Activated T-cell treated with anti-CD3 and anti-CD28 coated beads, Interleukin-2, amount 50 U/mL, for 4 hours (primary cell): ENCODE measurements at places on chromosomes 1 and 21. TPM values are rescaled to one million over a fixed set of nuclear protein-coding genes. Genes with fewer than 3 reads are reported as not detected.
A peak's percentile ranks its signal among the peaks of the same experiment; 100 is the strongest.

The CACNA1E gene
- total RNA-seq = not detected

DNA sequence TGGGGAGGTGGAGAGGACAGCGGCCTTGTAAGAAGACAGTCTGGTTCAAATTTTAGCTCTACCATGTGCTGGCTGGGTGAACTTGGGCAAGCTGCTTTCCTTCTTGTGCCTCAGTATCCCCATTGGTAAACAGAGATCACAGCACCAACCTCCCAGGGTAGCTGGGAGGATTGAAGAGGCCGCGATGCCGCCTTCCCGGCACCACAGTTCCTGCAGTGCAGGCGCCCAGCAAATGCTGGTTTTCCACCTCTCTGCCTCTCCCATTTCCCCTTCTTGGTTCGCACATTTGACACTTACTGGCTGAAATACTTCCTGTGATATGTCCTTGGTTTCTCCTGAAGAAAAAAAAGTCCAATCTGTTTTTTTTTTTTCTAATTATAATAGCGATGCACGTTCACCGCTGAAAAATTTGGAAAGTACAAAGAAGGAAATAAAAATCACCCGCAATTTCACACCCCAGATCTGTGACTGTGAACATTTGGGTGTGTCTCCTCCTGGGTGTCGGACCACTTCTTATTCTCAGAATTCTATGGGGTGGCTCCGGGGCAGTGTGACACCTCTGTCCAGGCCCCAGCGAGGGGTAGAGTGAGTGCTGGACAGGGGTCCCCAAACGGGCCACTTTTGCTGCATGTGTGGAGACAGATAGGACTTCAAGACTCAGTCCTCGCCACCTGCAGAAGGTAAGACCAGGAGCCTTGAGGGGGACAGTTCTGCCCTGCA, 73.1 kb downstream of the RUNX3 start:
- DNase-seq = no peak

The HSD11B1 gene
- total RNA-seq = 2.7 TPM

- DNase-seq = no peak
These were observed 1.4 kb downstream of the MMACHC start for GRCh38 chr1:45501505-45501859.

DNA sequence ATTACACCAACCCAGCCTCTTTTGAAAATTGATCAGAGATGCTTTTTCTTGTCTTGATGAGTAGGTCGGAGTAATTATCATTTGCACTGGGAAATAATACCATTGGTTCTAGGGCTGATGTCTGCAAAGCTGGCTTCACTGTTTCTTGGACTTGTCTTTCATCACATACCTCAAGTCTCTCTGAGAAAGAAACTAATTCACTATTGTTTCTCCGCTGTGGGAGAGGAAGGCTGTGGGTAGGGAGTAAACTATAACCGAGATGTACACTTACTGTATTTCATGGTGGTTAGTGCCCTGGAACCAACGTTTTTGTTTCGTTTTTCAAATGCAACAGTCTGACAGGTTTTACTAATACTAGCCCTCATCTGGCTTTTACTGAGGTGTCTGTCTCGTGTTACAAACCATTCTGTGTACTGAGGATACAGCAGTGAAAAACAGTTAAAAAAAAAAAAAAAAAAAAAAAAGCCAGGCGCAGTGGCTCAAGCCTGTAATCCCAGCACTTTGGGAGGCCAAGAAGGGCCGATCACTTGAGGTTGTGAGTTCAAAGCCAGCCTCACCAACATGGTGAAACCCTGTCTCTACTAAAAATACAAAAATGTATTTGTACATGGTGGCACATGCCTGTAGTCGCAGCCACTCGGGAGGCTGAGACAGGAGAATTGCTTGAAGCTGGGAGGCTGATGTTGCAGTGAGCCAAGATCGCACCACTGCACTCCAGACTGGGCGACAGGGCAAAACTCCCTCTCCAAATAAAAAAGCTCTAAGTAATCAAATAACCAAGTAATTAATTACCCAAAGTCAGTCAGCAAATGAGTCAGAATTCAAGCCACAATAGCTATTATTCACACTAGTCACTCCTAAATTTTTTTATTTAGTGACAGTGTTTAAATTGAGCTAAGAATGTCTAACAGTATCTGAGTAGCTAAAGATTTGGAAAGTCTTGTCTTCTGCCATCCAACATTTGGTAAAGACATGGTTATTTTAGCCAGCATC, 23.3 kb downstream of the TOMM20 start:
- no peak for DNase-seq

- no peak for DNase-seq
These were observed 1.9 kb downstream of the TMCO4 start for GRCh38 chr1:19797827-19798226.

The HPDL gene
- 55.9 TPM for total RNA-seq

The LRRC39 gene
- 0.69 TPM for total RNA-seq

DNA sequence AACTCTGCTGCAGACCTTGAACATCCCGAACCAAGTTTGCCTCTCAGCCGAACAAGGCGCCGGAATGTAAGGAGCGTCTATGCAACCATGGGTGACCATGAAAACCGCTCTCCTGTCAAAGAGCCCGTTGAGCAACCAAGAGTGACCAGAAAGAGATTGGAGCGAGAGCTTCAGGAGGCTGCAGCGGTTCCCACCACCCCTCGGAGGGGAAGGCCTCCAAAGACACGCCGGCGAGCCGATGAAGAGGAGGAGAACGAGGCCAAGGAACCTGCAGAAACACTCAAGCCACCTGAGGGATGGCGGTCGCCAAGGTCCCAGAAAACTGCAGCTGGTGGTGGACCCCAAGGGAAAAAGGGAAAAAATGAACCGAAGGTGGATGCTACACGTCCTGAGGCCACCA, 44.0 kb downstream of the ZBTB17 start:
- DNase-seq = no peak

GRCh38 chr1:68160021-68160420, 72.3 kb downstream of the WLS start:
- DNase-seq = no peak

- no peak for DNase-seq
These were observed 25.1 kb downstream of the C1orf116 start for GRCh38 chr1:207007352-207008033.

- DNase-seq = no peak
These were observed 20.2 kb downstream of the THEM4 start for GRCh38 chr1:151888972-151889570.

GRCh38 chr1:40096646-40096976, 441 bp downstream of the PPT1 start:
- DNase-seq = no peak

DNA sequence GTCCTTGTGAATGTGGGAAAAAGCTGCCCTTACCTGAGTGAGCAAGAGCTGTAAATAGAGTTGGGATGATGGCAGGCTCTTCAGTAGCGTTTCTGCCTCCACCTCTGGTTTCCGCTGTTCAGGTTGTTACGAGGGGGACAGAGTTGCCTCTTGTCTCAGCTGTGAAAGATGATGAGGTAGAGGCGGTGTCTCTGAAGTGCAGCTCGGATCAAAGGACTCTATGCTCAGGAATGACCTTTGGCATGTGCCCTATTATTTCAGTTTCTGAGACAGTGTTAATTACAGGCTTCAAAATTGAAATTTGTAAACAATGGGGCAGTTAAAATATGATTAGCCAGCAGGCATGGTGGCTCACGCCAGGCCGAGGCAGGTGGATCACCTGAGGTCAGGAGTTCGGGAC, 70.3 kb downstream of the VPS26C start:
- no peak for DNase-seq

GRCh38 chr1:169207797-169208520, 101.5 kb downstream of the ATP1B1 start:
- no peak for DNase-seq

The CORT gene
- total RNA-seq = not detected

The SLC26A9 gene
- not detected for total RNA-seq

- DNase-seq = no peak
These were observed 10.0 kb upstream of the LRRC8D start for GRCh38 chr1:89810880-89811279.

DNA sequence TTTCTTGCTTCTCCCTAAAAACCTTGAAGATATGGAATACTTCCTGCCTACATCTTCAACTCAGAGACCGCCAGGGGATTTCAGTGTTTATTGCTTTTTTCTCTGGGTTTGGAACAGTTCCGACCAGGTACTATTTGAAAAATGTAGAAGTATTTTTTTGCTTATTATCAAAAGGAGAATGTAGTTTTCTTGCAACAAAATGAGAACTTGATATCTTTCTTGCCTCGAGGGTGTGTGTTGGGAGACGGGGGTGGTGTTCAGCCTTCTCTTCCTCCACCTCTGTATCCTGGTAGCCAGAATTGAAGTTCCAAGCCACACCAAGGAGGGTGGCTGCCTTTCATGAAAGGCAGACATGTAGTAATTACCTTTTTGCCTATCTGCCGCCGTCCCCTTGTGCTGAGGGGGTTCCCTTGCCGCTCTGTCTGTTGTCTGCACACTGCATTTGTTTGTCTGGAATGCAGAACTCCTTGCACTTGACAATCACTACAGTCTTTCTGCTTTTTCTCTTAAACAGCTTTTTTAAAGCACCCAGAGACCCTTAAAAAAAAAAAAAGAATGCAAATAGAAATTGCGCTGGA, 212.1 kb downstream of the PBX1 start:
- no peak for DNase-seq

DNA sequence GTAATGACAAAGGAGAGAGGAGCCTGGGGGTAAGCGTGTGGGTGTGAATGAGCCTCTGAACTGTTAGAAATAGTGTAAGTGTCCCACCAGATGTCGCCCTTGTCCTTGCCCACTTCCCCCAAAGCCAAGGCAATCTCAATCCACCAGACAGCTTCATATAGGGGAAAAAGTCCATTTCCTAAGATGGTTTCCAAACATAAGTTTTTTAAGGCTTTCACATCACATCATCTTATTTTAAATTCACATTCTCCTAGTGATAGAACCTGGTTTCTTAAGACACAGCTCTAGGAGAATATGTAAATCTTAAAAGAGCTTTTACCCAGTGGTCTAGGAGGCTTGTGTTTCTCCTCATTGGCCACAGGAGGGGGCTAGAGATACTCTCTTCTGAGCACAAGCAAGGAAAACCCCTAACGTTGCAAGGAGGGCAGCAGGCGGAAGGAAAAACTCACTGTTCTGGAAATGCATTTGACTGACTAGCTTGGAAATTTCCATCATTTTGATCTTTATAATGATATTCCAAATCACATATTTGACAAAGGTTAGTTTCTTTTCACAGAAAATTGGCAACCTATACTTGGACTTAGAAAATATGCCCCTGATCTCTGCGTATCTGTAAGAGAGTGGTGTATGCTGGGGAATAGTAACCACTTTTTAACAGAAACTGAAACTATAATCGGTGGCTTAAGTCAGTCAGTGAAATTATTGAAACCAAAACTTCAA, 51.9 kb upstream of the LPAR3 start:
- peak; percentile 57 for DNase-seq

DNA sequence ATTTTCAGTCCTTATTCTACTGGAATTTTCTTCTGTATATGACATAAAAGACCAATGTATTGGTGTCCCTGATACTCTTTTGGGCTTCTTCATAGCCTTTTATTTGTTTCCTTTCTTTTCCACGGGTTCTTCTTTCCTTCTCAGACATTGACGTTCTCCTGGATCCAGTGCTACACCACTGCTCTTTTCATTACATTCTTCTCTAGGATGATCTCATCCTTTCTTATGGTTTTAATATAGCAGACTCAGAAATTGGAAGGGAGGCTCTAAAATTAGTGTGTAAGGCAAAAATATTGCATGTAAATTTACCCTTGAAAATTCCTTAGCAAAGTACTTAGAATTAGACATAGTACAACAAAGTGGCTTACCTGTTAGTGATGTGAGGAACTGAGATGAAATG, 65.3 kb downstream of the SELENOF start:
- DNase-seq = no peak

- no peak for DNase-seq
These were observed 31.8 kb downstream of the ZNF684 start for GRCh38 chr1:40563266-40563665.

The CSMD2 gene
- not detected for total RNA-seq

The CYP2J2 gene
- 1.3 TPM for total RNA-seq

The SPTA1 gene
- 0.40 TPM for total RNA-seq

DNA sequence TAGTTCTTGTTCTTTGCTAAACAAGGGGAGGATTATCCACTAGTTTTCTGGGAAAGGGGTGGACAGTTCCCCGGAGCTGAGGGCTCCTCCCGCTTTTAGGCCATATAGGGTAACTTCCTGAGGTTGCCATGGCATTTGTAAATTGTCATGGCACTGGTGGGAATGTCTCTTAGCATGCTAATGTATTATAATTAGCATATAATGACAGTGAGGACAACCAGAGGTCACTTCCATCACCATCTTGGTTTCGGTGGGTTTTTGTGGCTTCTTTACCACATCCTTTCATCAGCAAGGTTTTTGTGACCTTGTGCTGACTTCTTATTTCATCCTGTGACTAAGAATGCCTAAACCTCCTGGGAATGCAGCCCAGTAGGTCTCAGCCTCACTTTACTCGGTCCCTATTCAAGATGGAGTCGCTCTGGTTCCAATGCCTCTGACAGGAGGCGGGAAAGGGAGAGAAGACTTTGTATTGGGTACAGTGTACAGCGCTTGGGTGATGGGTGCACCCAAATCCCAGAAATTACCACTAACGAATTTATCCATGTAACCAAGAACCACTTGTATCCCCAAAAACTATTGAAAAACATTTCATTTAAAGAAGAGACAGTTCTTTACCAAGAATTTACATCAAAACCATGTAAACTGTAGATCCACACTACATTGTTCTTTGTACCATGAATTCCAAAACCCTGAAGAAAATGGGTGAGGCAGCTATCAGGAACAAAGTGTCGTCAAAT, 8.7 kb upstream of the SLC2A5 start:
- DNase-seq = no peak

DNA sequence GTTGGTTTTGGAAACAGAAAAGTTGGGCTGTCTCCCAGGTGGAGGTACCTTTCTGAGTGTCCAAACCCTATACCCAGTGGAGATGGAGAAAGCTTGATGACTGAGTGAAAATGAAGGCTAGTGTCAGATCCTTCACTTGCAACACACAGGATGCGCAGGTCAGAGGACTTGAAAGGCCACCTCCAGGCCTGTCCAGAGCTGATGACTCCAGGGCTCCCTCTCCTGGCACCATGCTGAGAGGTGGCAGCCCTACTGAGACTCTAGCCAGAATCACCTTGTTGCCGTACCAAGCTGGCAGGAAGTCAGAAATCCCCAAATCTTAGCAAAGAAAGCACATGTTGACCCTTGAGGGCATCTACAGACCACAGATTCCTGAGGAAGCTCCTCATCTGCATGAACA, 16.4 kb downstream of the KNCN start:
- DNase-seq = no peak

The OR2AJ1 gene
- not detected for total RNA-seq

GRCh38 chr1:160161965-160162705, 10.7 kb downstream of the ATP1A4 start:
- no peak for DNase-seq

DNA sequence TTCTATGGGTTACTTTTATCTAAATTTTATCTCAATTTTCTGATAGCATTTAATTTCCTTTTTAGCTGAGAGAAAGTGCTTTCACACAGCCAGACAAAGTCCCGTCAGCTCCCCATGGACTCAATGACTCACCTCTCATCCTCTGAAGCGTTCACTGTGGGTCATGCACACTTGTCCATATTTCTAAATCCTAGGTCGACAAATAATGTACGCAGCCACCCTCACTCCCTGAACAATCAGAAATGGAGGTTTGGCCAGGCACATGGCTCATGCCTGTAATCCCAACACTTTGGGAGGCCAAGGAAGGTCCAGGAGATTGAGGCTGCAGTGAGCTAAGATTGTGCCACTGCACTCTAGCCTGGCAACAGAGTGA, 42.4 kb upstream of the COA6 start:
- DNase-seq = no peak
